ENCODE measurements at places on chromosomes 7 and 10.

DNA sequence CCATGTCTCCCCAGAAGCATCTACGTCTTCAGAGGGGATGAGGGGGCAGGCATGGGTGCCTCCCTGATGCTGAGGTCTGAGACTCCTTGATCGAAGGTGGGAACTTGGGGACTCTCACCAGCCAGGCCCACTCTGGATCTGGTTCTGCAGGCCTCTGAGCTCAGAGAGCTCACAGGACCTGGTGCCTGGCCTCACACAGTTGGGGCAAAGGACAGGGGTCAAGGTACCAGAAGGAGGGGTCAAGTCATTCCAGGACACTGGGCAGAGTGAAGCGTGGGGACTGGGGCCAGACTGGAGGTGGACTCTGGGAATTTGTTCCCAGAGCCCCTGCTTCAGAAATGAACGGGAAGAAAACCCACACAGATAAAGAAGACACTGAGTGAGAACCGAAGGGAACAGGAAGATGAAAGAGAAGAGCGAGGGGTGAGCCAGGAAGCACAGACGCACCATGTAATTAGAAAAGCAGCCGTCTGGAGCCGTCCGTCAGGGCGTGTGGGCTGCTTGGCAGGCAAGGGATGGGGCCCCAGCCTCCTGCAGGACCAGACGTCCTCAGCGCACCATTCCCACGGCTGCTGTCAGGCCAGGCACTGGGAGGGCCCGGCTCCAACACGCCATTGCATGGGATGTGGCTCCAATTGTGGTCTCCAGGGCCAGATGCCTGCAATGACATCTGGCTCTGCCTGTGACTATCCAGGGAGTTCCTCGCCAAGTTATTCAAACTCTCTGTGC, 47.7 kb downstream of the ZCCHC24 start:
- DNase-seq, result no peak

DNA sequence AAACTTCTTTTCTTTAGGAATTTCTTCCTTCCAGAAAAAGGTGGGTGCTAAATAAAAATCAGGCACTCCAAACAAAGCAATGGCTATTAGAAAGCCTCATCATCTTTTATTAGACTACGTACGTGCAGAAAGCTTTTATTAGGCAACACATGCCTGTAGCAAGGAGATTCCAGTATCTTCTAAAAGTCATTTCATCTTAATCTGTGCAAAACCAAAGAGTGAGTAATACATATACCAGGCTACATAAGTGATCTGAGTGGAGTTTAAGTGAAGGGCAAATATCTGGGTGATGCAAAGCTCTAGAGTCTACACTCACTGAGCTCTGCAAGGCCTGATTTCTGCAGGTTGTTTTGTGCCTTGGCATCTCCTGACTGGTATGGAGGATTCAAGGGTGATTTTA, 231.7 kb downstream of the ELMO1 start:
- DNase-seq, result no peak

DNA sequence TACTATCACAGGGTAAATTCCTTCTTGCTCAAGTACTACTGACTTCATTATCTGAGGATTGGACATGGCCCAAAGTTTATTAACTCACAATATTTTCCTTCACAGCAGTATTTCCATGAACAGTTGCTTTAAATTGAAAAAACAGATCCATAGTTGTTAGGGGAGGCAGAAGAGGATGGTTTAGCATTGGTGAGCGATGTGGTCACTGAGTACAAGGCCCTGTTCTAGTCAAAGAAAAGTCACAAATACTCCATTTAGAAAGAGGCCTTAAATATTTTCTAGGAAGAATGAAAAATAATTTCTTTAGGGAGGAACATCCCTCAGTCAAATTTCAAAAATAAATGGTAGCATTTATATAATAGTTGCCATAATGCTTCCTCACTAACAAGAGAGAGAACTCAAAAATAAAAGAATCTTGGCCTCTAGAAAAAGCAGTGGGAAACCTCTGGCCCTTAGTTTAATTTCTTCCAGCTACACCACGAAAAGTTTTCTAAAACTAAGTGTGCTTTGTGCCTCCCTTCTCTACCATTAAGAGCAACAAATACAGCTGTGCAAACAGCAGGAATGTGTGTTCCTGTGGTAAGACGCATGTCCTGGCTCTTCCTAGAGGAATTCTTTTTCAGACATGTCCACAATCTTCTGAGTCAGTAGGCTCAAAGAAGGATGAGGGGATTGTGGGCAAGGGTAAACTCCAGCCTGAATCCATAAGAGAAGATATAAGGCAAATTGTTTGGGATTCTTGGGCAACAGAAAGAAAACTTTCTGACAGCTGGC, 105.7 kb downstream of the HOXA1 start:
- DNase-seq, result no peak

- DNase-seq, result no peak
Observed at GRCh38 chr7:12107841-12108254, 103.2 kb upstream of the TMEM106B start.

DNA sequence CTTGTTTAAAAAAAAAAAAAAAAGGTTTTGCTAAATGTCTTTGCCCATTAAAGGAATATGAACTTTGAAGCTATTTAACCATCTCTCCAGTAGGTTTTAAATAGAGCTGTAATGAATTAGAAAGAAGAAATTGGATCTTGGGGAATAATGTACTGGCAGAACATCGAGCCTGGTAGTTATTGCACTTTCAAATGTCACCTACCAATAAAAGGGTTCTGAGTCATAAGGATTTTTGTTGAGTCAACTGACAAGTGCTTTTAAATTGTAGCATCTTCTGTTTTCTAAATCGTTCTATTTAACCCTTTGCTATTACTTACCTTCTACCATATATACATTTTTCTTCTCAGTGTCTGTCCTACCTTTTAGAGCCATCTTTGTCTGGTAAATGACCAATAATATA, 10.7 kb downstream of the CUTC start:
- DNase-seq, result no peak

DNA sequence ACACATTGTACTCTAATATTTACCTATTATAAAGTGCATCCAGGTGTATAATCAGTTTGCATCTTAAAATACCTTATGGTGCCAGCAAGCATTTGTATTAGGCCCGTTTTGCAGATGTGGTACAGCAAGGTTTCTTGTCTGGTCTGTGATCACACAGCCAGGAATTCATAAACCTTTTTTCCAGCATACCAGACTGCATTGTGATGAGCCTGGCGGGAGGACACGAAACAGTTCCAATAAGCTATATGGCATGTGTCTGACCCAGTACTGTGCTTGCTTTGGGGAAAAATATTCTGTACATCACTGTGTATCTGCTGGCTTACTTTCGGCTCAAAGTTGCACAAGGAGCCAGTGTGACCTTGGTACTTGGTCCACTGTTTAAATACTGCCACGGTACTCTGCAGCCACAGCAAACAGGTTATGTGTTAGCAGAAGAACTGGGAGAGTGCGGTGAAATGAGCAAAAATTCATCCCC, 36.3 kb downstream of the CHN2 start:
- no peak for DNase-seq

GRCh38 chr10:2839081-2839725, 228.1 kb upstream of the PFKP start:
- no peak for DNase-seq

GRCh38 chr7:48811071-48811470, 113.3 kb upstream of the CDC14C start:
- no peak for DNase-seq

DNA sequence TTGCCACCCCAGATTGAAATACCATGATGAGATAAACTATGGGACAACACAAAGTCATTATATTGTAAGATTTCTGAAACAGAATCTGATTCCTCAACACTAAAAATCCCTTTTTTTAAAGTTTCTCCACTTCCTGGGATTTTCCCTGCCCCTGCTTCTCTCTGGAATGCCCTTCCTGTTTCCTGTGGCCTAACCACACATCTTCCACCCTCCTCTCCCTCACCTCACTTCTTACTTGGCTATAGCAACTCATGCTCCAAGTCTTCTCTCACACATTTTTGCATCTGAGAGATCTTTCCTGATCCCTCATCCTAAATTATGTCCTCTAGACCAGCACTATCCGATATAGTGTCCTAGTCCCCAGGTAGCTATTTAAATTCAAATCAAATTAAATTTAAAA, 4.1 kb upstream of the RELN start:
- DNase-seq, result no peak

GRCh38 chr7:106737202-106737562, 76.2 kb upstream of the CCDC71L start:
- DNase-seq, result no peak

DNA sequence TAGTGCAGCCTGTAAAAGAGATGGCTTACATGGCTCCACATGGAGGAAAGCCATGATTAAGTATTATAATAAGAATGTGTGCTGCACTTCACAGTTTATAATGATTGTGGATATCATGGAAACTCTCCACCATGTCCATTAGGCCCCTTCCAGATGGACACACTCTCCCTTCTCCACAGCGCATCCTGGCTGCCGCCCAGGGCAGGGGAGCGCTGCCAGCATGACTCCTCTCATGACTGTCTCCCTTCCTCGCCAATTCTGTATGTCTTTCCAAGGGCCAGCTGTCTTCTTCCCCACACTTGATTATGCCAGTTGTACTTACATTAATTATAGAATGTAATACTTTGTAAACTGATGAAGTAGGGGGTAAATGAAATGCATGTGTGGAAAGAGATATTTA, 259.3 kb upstream of the TMEM72 start:
- DNase-seq, result no peak

DNA sequence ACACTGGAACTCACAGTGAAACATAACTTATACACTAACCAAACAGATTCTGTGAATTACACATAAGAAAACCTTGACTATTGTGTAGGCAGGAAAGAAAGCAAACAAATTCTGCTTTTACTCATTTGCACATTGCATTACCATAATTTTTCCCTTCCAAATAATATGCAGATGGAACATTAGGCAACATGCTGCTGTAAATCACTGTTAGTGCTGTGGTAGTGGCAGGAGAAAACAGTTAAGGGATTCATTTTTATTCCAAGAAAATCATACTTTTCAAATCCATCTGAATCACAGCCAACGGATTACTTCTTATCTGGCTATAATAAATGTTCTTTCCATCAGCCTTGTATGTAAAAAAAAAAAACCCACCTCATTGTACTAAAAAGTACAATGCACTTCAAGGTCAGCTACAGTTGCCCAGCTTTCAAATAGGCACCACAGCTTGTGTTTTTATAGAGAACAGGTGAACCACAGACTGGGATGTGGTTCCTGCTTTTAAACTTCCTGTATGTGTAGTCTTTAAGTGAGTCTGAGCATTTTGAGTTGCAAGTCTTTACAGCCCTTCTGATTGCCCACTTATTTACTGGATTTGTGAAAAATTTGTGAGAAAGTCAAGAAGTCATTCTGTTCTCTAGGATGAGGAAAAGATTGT, 590.0 kb upstream of the SEMA3D start:
- no peak for DNase-seq

GRCh38 chr10:12492016-12492415, 142.7 kb downstream of the CAMK1D start:
- no peak for DNase-seq

Measured in stimulated activated CD4-positive, alpha-beta T cell treated with anti-CD3 and anti-CD28 coated beads, Interleukin-1b, Interleukin-23, amount 100 ng/mL, for 1 hour (primary cell).